ENCODE measurements at places on chromosomes 5 and 9.

- DNase-seq: no peak
Observed at GRCh38 chr9:88807426-88807825, 183.8 kb upstream of the S1PR3 start.

DNA sequence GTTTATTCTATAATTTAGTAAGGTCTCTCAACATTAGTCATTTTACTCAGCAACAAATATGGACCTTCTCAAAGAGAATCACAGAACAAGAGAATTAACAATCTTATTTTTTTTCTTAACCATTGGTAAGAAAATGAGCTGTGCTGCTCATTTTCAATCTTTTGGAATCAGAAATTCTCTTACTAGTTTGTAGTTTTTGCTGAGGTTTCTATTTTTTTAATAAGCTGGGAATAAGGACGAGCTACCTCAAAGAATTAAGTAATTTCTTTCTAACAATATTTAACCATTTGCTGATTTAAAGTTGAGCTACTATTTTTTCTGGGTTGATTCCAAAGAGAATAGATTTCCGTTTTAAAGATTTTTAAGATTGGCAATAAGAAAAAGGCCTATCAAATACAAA, 44.2 kb downstream of the PLGRKT start:
- no peak for DNase-seq

- no peak for DNase-seq
Observed at GRCh38 chr9:23577611-23578010, 248.4 kb downstream of the ELAVL2 start.

- DNase-seq: no peak
Observed at GRCh38 chr5:80231243-80231642, 24.6 kb downstream of the SERINC5 start.

GRCh38 chr9:124941679-124942561, 1.0 kb upstream of the GOLGA1 start:
- peak; percentile 38 for DNase-seq

GRCh38 chr5:9388941-9389674, 156.8 kb downstream of the SEMA5A start:
- no peak for DNase-seq

GRCh38 chr9:134531220-134531970, 110.2 kb upstream of the COL5A1 start:
- no peak for DNase-seq

GRCh38 chr9:33236571-33236970, 3.4 kb upstream of the SPINK4 start:
- no peak for DNase-seq

DNA sequence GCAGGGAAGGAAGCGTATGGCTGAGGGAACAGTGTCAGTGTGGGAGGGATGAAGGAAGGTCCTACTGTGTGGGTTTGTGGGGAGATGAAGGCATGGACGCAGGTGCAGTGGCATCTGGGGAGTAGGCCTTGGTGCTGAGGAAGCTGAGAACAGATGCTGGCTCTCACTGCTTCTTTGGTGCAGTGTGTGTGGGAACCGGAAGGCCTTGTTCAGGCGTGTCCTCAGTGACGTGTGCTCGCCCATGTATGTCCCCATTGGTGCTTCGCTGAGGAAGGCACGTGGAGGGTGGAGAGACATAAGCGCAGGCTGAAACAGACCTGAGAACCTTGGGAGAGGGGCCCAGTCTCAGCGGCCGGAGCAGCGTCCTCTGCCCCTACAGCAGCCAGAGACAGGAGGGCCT, 18.7 kb downstream of the ADAMTS13 start:
- no peak for DNase-seq

GRCh38 chr5:148776780-148777179, 49.6 kb upstream of the ADRB2 start:
- no peak for DNase-seq
